Right renal pelvis (tissue), 4 donors: ENCODE measurements at places on chromosomes 2 and 18.

DNA sequence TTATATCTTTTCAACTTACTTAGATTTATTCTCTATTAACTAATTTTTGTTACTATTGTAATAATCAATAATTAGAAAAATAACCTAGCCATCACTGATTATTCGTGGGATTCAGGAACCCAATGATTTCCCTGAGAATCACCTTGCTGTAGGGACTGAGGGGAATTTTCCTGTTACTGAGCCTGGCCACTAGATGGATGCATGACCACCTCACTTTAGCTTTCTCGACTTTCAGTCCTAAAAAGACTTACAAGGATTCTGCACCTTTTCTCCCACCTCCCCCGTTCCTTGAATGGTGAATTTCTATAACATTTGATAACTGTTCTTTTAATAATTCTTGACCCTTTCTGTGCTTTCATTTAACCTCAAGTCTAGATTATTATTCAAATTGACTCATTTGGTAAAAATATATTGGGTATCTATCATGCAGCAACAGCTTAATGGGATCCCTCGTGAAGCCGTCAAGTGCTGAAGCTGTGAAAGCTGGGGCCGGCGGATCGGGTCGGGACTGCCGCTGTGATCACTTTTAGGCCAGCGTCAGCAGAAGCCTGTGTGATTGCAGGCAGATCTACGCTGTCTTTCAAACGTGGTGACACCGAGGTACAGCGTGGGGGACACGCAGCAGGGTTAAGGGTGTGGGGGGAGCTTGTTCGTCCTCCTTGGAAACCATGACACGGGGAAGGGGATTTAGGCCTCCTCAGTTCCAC, 38.8 kb upstream of the TMEM18 start:
- no peak for DNase-seq

- DNase-seq, result no peak
These were observed 3.2 kb downstream of the KIF1A start for GRCh38 chr2:240816584-240817495.

DNA sequence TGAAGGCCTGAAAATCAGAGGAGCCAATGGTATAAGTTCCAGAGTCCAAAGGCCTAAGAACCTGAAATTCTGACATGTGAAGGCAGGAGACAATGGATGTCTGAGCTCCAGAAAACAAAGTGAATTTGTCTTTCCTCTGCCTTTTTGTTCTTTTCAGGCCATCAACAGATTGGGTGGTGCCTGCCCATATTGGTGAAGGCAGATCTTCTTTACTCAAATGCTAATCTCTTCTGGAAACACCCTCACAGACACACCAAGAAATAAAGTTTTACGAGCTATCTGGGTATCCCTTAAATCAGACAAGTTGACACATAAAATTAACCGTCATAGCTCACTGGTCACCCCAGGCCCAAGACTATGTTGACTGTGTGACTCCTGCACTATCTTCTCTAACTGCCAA, 163.8 kb upstream of the NCKAP5 start:
- no peak for DNase-seq

DNA sequence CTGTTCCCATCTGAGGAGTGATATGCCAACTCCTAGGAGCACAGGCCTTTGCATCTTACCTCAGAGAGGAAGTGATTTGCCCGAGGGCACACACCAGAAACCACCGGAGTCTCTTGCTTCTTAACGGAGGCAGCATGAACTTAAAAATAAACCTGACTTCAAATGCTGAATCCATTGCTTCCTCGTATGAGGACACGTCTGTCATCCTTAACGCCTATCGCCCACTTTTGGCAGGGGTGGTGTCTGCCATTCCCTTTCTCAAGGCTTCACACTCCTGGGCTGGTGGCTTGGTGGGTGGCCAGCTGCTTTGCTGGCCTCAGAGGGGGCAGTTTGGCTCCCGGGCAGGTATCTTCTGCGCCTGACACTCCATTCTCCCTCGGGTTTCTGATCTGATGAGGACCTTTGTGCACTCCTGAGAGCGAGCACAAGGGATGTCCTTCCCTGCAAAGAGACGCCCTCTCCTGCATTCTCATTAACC, 1.1 kb upstream of the PREB start:
- no peak for DNase-seq

DNA sequence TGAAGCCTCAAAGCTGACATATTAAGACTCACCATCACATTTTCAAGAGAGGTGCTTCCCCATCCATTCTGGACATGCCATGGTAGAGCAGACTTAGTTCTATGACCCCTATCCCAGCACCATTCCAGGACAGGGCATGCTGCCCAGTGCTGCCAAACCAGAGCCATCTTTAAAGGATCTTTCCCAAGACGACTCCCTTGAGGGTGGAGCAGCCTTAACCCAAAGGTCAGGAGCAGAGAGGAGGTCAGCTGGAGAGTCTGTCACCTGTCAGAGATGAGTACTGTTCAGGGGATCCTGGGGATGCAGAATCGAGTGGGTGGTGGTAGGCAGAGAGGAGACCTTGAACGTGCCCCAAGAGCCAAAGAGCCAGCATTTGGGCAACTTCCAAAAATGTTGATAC, 459.8 kb downstream of the STK39 start:
- no peak for DNase-seq

GRCh38 chr2:207397917-207398655, 131.7 kb upstream of the CREB1 start:
- DNase-seq, result no peak

DNA sequence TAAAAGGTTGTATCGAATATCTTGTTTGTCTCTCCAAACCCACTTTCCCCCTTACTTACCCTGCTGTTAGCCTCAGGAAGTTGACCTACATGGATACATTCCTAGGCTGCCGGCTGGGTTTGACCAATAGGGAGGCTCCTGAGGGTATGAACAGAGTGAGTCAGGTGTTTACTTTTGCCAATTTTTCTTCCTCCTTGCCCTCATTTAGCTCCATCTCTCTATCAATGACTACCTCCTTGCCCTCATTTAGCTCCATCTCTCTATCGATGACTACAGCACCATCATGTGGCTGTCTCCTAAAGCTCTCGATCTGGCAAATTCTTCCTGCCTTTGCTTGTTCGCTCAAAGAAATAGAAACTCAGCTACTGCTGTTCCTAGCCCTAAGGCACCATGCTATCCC, 571.9 kb upstream of the CRIM1 start:
- no peak for DNase-seq

DNA sequence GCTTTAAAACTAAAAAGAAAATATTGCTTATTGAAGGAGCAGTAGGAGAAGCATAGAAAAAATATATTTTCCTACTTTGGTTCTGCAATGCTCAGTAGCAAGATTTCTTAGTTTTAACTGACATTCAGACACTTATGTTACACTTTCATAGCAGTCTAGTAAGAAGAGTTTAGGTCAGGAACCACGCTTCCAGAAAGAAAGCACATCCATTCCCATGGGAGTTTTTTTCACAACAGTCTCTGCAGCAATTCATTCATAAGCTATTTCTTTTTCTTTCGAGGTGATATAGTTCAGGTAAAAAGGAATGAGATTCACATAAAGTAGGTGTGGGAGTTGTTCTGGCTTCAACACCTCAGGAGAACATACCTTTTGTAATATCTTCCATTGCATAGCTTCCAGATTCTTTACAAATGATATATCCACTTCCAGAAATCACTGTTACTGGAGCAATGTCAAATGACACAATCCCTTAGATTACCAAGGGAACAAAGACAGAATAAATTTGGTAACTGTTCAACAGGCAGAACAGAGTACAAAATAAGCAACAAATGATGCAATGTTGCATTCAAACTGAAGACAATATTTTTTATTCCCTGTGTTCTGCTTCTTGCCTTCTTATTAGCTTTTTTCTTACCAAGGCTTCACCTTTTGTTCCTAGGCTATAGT, 95.2 kb upstream of the GULP1 start:
- DNase-seq, result no peak

GRCh38 chr2:35168351-35168750, 1187.2 kb upstream of the CRIM1 start:
- no peak for DNase-seq

DNA sequence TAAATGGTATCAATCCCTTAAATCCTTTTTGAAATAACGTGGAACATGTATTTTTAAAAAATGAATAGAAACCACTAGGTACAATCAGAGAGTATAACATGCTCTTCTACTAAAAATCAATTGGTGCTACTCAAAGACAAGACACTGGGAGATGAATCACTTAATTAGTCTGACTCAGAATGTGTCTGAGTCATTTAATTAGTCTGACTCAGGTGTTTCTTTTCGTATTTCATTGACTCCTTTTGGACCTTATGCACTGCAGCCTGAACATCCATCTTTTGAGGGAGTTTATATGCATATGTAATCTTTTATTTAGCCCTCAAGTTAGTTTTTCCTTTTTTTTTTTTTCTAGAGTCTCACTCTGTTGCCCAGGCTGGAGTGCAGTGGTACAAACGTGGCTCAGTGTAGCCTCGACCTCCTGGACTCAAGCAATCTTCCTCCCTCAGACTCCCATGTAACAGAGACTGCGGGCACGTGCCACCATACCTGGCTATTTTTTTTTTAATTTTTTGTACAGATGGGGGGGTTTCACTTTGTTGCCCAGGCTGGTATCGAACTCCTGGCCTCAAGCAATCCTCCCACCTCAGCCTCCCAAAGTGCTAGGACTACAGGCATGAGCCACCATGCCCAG, 26.5 kb downstream of the PPP4R3B start:
- no peak for DNase-seq

- no peak for DNase-seq
These were observed 8.6 kb upstream of the PLEKHM3 start for GRCh38 chr2:208033701-208034502.

- no peak for DNase-seq
These were observed 312.2 kb downstream of the LRATD1 start for GRCh38 chr2:14944562-14945346.

DNA sequence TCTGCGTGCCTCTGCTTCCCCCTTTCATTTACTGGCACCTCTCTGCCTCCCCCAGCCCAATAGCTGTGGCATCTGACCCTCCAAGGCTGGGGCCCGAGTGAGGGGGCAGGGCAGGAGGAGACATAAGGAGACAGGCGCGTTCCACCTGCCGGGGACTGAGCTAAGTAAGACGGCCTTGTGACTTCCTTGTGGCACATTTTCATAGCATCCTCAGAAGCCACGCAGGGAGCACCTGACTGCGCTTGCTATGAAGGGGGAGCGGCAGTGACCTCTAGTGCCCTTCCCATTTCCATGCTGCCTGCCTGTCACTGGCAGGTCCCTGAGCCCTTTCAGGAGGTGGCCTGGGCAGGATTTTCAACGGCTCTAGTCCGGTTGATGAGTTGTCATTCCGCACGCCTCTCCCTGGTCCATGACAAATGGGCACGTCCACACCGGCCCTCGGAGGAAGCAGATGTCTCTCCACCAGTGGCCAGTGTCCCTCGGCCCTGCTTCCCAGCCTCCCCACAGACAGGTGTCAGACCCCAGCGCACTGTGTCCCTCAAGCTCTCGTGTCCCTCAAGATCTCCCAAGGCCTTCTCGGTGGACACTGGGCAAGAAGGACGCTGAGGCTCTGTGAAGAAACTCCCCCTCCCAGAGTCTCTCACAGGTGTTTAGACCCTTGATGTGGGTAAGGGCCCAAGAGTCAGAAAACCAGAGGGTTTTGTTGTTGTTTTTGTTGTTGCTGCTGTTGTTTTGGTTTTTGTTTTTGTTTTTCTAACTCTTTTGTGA, 42.7 kb downstream of the CYP26B1 start:
- no peak for DNase-seq

DNA sequence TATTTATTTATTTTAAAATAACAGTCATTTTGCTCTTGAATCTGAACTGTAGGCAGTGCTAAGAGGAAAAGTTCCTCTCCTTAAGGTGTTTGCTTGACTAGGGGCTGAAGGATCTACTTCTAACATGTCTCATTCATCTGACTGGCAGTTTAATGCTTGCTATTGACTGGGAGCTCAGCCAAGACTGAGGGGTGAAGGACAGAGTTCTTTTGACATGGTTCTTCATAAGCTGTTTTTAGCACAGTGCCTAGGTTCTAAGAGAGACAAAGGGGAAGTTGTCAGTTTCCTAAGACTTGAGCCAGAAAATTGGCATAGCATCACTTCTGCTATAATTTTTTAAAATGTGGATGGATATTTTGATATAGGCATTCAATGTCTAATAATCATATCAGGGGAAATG, 73.0 kb downstream of the COMMD1 start:
- DNase-seq, result no peak

- DNase-seq, result no peak
These were observed 8.6 kb downstream of the ACP1 start for GRCh38 chr2:273333-273732.

DNA sequence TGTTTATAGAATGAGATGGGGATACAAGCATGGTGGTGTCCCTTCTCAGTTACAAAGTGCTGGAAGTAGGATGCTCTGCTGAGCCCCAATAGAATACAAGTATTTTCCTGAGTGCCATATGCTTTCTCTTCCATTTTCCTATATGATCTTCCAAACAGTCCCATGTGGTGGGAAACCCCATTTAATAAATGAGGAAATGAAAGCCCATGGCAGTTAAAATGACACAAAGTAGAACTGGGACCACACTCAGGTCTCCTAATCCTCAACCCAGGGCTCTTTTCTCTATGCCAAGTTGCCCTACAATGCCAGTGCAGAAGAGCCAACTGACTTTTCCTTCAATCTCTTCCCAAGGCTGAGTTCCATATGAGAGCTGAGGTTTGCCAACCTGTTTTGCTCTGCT, 210.2 kb upstream of the FBXO11 start:
- no peak for DNase-seq

- no peak for DNase-seq
These were observed 238.9 kb downstream of the XIRP2 start for GRCh38 chr2:167127135-167127534.

- no peak for DNase-seq
These were observed 621.7 kb upstream of the ACVR2A start for GRCh38 chr2:147223119-147223518.

DNA sequence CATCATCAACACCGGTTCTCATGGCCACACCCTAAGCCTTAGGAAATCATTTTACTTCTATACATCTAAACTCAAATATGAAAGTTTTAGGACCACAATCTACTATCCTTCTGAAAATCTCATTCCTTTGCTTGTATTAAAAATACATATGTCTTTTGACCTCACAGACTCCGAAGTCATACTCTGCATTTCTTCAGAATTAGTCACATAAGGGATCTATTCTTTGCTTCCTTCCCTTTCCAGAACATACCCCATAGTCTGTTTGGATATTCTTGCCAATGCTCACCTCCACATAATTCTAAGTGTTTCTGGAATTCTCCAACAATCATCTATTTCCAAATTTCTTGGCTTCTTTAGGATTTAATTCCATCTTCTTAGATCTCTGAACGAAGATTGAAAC, 14.2 kb upstream of the DSG1 start:
- no peak for DNase-seq

GRCh38 chr2:237465515-237466148, 21.4 kb upstream of the MLPH start:
- no peak for DNase-seq

DNA sequence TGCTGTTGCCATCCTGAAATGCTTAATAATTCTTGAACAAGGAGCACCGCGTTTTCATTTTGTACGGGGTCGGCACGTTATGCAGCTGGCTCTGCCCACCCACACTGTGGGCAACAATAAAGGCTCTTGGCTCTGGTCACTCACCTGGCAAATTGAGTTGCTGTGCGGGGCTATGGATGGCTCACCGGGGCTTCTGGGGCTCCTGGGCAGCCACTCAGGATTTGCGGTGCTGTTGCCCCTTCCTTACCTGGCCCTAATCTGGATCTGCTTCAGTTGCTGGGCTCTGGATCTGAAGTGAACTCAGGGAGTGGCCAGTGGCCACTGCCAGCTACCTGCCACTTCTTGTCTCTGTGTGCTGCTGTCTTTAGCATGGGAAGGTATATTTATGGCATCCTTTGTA, 22.7 kb downstream of the RHOB start:
- no peak for DNase-seq
